ENCODE measurements at places on chromosomes 7 and 10.

DNA sequence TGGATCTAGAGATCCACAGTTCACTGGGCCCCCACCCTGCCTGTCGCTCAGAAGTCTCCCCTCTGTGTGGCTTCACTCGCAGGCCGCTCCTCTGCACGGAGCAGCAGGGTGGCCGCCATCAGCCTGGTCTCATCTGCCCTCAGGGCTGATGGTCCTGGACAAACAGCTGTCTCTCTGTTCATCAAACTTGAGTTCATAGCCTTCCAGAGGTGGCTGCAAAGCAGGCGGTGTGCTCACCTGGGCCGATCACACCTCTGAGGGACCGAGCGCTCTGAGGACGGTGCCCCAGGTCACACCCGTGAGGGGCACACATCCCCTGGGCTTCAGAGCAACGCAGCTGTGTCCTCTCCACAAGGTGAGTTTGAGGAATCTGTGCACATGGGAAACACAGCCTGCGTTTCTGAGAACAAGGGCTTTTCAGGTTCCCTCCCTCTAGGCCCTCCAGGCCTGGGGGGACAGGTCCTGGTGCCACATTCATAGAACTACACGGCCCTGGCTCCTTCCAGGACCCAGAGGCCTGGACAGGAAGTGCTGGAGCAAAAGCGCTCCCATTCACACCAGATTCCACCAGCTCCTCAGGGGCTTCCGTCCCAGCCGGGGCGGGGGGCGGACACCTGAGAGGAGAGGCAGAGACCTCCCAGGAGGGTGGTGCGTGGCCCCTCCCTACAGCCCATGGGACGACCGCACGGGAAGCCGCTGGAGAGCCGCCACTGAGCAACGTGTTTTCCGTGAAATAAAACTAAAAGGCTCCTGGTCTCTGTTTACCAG lies 31.2 kb upstream of the FAM20C start:
- DNase-seq = no peak

- no peak for DNase-seq
These were observed 28.0 kb downstream of the GRK5 start for GRCh38 chr10:119235356-119235755.

GRCh38 chr7:130419658-130420057 lies 21.2 kb downstream of the CEP41 start:
- DNase-seq = no peak

GRCh38 chr10:78996792-78997129 lies 72.0 kb upstream of the ZMIZ1 start:
- no peak for DNase-seq

- no peak for DNase-seq
These were observed 464.4 kb upstream of the AKR1E2 start for GRCh38 chr10:4361581-4361980.

DNA sequence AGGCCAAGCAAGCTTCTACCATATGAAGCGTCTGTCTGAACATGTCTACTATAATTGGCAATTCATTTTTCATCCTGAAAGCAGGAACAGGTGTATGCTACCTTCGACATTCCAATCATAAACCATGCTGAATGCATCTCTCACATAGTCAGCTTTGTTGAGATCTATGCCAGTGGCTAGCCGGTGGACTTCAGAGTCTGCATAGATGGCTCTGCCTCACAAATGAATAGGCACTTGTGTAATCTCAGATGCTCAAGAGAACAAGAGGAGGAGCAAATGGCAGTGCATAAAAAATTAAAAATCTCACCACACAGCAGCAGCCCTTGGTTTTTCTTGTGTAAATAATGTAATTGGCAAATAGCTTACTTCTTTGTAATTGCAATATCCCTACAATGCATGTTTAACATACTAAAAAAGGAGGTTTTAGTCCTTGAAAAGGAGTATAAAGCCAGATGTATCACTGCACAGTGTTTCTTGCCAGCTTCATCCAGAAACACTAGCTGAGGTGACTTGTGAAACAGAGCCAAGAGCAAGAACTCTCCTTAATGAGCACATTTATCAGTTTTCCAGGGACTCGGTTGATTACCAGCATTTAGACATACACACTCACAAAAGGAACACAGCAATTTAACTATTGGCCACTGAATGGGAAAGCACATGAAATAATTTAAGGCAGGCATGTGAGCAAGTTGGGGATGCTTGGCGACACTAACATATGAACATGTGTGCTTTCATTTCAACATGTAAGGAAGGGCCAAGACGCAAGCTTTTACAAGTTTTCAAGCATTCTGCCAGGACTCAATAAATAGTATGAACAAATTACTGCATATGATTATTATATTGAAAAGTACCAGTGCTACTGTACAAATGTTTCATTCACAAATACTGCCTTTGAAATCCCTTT lies 249.9 kb upstream of the PLXNA4 start:
- DNase-seq = no peak

- DNase-seq = no peak
These were observed 122.8 kb downstream of the BAMBI start for GRCh38 chr10:28800144-28800543.

DNA sequence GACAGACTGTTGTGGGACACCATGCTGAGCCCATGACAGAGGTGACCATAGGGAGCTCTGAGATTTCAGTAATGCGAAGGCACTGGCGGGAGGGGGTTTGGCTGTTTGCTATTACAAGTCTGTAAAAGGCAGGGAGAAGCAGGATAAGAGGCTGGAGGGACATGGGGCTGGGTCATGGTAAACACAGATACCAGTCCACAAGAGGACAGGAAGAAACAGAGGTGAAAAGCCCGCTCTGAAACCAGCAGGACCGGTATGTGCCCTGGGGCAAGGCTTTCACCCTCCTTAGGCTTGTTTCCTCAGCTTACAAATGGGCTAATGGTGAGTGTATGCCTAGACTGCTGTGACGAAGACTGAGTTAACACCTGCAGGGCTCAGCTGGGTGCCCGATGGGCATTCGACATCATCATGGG lies 34.1 kb downstream of the ANXA11 start:
- no peak for DNase-seq

GRCh38 chr7:33446551-33446950 lies 317.2 kb downstream of the BBS9 start:
- no peak for DNase-seq

All from stimulated activated CD8-positive, alpha-beta memory T cell treated with anti-CD3 and anti-CD28 coated beads, Interleukin-4, amount 100 ng/mL, for 1 hour (primary cell).